ENCODE measurements at places on chromosomes 5 and 9.

GRCh38 chr9:135040892-135041291 is 46.6 kb upstream of the OLFM1 start:
- DNase-seq, result no peak

DNA sequence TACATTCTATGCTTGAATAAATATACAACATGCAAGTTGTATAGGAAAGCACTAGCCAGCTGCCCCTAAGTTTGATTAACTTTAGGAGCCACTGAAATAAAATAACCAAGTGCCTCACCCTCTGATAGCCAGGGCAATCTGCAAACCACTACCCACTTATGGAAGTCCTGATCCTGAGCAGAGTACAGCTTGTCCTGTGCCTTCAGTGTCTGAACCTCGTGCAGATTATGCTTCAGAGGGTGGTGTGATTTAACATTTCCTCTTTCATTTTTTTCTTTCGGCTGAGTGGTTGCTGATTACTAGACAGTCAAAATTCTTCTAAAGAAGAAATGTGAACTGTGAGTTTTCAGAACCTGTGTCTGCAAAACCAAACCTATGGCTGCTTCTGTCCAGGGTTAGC is 327.7 kb downstream of the PIK3R1 start:
- no peak for DNase-seq

- peak; percentile 9 for DNase-seq
Measured at GRCh38 chr9:118008246-118008645, 304.0 kb downstream of the TLR4 start.

DNA sequence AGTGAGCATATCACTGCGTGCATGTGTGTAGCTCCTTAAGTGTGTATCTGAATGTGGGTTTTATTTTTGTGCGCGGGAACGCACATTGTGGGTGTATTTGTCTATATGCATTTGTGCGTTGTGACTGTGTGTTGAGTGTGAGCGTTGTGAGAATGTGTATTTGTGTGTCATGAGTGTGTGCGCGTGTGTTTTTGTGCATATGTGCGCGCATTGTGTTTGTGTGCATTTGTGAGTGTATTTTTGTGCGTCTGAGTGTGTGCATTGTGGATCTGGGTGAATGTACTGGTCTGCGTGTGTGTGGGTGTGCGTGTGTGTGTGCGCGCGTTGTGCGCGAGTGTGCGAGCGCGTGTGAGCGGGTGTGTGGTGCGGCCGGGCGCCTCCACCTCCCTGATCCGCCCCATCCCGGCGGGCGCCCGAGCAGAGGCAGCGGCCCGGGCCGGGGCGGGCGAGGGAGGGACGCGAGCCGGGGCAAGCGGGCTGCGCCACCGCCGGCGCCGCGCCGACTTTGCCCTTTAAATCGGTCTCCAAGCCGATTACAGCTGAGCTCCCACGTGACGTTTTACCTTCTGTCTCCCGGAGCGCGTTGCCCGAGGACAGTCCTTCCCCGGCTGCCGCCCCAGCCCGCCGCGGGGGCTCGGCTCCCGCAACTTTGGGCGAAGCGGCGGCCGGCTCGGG is at the start of gene RASGRF2:
Gene RASGRF2, plus strand, starts transcription at position 596 of the 675 bp plus-strand sequence. CDS start 376 bp downstream, outside the sequence.
- no peak for DNase-seq

DNA sequence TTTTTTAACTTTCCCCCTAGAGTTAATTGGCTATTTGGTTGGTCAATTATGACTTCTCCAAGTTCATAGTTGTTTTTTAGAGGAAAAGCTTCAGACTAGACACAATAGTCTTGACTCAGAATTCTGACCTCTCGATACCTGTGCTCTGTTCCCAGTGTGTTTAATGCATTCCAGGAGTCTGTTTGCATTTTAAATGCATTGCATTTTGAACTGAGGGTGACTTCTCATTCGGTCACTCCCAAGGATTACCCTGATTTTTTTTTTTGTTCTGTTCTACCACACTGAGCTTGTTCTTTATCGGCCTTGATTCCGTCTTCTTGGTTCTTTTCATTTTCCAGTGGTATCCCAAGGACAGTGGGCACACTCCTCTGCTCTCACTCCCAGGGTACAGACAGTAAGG is 16.3 kb downstream of the ARHGEF28 start:
- DNase-seq, result no peak

- DNase-seq, result no peak
Measured at GRCh38 chr5:95027151-95027721, 257.7 kb downstream of the MCTP1 start.

DNA sequence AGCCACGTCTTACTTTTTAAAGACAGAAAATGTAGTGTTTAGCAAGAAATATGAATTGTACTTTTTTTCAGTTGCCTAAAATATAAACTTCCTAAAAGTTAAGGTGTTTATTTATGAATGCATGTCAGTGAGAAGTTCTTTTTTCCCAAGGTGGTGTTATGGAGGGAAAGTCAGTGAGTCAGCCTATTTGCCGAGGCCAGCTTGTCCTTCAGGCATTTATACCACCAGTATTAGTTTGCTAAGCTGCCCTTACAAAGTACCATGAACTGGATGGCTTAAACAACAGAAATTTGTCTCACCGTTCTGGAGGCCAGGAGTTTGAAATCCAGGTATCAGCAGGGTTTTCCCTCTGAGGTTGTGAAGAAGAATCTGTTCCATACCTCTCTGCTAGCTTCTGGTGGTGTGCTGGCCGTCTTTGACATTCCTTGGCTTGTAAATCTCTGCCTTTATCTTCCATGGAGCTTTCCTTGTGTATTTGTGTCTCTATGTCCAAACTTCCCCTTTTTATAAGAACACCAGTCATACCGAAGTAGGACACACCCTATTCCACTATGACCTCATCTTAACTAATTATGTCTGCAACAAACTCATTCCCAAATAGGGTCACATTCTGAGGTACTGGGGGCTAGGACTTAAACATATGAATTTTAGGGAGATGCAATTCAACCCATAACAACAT is 38.4 kb downstream of the PRKACG start:
- DNase-seq, result no peak

DNA sequence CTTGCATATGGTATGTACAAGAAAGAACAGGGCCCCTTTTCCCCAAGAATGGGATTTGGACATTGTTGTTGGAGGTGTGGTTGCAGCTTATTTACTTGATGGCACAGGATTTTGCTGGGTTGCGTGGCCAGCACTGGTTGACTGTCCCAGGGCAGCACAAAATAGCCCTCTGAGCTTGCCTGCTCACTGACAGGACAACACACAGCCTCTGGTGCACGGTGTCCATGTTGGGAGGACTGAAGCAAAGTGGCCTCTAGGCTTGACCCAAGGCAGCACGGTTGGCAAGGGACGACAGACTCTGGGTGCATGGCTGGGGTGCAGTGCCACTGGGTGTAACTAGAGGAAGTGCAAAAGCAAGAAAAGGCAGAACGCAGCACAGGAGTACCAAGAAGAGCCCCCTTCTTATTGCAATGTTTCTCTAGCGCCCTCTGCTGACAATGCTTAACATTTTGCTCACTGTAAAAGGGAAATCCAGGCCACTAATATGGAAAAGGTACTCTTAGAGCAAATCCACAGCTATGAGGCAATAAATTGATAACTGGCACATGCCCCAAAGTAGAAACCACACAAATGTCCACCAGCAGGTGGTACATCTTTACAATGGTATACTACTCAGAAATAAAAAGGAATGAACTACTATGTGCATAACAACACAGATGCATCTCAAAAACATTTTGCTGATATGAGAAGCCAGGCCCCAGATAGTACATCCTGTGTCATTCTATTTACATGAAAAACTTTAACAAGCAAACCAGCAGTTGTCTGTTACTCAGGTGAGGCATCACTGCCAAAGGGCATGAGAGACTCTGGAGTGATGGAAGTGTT is 47.4 kb upstream of the BARX1 start:
- DNase-seq, result peak; percentile 90

DNA sequence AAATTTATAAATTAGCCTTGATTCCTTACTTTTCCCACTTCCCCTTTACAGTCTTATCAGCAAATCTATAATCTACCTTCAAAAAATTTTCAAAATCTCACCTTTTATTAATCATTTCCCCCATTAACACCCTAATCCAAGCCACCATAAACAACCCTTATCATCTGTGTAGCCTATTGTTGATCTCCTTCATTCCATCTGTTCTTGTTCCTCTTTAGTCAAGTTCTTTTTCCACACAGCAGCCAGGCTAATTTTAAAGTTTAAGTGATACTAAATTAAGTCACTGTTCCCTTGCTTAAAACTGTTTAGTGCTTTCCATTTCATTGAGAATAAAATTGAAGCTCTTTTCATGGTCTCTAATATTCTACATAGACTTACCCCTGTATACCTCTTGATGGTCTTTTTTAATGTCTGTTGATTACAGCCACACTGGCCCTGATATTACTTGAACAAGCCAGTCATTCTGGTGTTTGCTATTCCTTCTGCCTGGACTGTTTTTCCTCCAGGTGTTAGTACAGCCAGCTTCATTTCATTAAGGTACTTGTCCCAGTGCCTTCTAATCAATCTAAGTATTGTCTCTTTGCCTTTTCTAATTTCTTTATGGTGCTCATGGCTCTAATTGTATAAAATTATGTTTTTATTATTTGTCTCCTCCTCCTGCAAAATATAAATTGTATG is 31.1 kb downstream of the GPR151 start:
- DNase-seq, result no peak

- no peak for DNase-seq
Measured at GRCh38 chr5:132114150-132115121, 40.8 kb downstream of the CSF2 start.

GRCh38 chr5:132251220-132251725 is 6.2 kb upstream of the PDLIM4 start:
- DNase-seq, result no peak

GRCh38 chr9:129972816-129973215 is 70.2 kb downstream of the FNBP1 start:
- DNase-seq, result no peak

DNA sequence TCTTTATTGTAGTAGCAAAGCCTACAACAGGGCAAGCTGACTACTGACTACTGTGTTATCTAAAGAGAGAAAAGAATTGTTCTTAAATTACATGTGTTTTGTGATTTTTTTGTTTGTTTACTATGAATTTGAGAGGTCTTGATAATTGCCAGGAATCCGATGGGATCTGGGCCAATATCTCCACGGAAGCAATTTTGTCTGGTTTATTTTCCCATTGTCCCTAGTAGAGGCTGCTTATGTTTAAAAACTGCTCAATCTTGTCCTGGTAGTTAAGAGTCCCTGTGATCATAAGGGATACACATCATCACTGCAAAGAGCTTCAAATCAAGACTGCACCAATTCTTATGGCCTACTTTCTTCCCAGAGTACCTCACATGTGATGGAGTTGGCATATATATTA is 94.4 kb downstream of the GLDC start:
- peak; percentile 72 for DNase-seq

- DNase-seq, result no peak
Measured at GRCh38 chr9:19120877-19121276, 6.4 kb downstream of the PLIN2 start.

GRCh38 chr5:58922461-58923171 is 339.7 kb downstream of the RAB3C start:
- DNase-seq, result no peak

DNA sequence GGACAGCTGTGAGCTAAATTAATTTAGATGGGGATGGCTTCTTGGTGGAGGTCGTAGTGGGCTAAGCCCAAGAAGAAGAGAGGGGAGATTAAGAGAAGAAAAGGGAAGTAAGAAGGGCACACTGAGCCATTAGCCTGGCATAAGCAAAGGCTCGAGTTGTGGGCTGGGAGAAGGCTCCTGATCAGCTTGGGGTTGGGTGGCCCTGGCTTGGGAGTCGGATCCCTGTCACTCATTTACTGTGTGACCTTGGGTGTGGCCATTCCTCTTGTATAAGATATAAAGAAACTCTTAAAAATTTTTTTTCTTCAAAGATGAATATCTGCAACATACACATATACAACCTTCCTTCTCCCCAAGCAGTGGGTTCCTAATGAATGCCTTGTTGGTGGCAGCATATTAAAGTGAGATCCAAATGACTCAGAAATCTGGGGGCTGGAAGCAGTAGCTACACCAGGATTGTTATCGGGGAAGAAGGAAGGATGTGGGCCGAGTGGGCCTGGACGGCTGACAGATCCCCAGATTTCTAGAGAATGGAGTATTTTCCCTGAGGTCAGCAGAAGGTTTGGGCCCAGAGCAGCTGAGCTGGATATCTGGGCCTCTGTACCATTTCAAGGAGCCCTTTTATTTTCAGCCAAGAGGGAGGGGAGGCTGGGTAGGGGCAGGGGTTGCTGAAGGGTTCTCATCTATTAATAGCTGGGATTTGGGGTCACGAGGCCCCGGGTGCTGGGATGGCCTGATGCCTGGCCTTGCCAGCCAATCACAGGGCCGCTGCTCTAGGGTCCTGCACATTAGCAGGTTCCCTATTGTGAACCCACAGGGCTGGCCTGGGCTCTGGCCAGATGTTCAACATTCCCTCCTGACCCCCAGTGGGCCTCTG is 52.1 kb downstream of the PPARGC1B start:
- DNase-seq, result no peak

- DNase-seq, result no peak
Measured at GRCh38 chr9:88680505-88681160, 145.7 kb downstream of the NXNL2 start.

GRCh38 chr5:146395193-146395592 is 51.9 kb upstream of the TCERG1 start:
- DNase-seq, result no peak

GRCh38 chr5:88678770-88679381 is 204.1 kb downstream of the MEF2C start:
- DNase-seq, result no peak

GRCh38 chr9:114275246-114276004 is 47.5 kb upstream of the ORM1 start:
- DNase-seq, result no peak

DNA sequence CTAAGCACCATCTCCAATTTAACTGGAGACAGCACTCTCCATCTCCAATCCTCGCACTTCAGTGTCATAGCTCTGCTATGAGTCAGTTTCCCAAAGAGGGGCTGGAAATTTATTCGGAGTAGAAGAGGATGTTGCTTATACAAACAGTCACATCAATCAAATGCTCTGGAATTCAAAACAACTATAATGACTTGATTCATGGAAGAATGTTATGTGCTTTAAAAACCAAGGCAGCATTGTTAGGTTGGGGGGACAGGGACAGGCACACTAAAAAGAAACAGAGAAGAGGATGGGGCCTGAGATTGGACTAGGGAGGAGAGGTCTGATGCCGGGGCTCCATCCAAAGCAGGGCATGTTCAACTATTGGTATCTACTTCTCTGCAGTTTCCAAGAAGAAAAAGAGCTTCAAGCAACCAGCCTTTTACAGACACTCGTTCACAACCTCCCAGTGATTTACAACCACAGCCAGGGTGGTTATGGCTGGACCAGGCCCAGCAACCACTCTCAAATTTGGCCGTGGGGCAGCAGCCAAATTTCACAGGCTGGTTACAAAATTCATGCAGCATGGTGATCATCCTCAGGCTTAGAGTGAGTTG is 117.5 kb upstream of the ZNF366 start:
- DNase-seq, result no peak

- DNase-seq, result no peak
Measured at GRCh38 chr5:100788417-100788816, 114.7 kb downstream of the ST8SIA4 start.

GRCh38 chr9:125961072-125961471 is 213.9 kb downstream of the PBX3 start:
- no peak for DNase-seq

GRCh38 chr9:107704774-107705173 is 215.2 kb upstream of the KLF4 start:
- DNase-seq, result no peak
